ENCODE measurements at places on chromosomes 7 and 10. TPM values are rescaled to one million over a fixed set of nuclear protein-coding genes. Genes with fewer than 3 reads are reported as not detected.

PRSS37 gene
- polyA plus RNA-seq = not detected

ASAH2B gene
- 14.9 TPM for polyA plus RNA-seq

CRYGN gene
- not detected for polyA plus RNA-seq

CCL24 gene
- polyA plus RNA-seq = not detected

PAOX gene
- 3.0 TPM for polyA plus RNA-seq

POLR2J2 gene
- 1.3 TPM for polyA plus RNA-seq

LRRN3 gene
- polyA plus RNA-seq = 138 TPM

FRAT1 gene
- 10.8 TPM for polyA plus RNA-seq

ASIC3 gene
- 3.3 TPM for polyA plus RNA-seq

Measured in neural cell (in vitro differentiated cells).